Spleen (tissue), 13 donors: ENCODE measurements at places on chromosomes 1 and 21. TPM values are rescaled to one million over a fixed set of nuclear protein-coding genes. Genes with fewer than 3 reads are reported as not detected.

DSCAM gene
- 2.7 TPM for total RNA-seq

GRCh38 chr21:32994305-32994704, 31.4 kb upstream of the OLIG2 start:
- H3K27ac ChIP-seq = no peak overlapping the region
- H3K36me3 ChIP-seq = no peaks in the 10 kb centered on the region
- H3K27me3 ChIP-seq = peaks cover 1% of the 10 kb centered on the region
- no peak overlapping the region for H3K4me3 ChIP-seq

CNR2 gene
- total RNA-seq = 18.2 TPM

PHF13 gene
- total RNA-seq = 6.6 TPM

ATP1A4 gene
- 0.70 TPM for total RNA-seq
